NCI-H1092 (cell line): ENCODE measurements at places on chromosomes 5 and 9.
A peak's percentile ranks its signal among the peaks of the same experiment; 100 is the strongest.

GRCh38 chr5:137393196-137393993 is 105.7 kb downstream of the SPOCK1 start:
- DNase-seq, result no peak

GRCh38 chr5:140794595-140795258 is at the start of gene PCDHA2:
Gene PCDHA2, plus strand, starts transcription at chr5:140794852.
- DNase-seq, result no peak

GRCh38 chr9:107471552-107471951 is 18.0 kb downstream of the KLF4 start:
- DNase-seq, result no peak

- no peak for DNase-seq
These were observed 182.7 kb downstream of the OLFM1 start for GRCh38 chr9:135269912-135270830.

DNA sequence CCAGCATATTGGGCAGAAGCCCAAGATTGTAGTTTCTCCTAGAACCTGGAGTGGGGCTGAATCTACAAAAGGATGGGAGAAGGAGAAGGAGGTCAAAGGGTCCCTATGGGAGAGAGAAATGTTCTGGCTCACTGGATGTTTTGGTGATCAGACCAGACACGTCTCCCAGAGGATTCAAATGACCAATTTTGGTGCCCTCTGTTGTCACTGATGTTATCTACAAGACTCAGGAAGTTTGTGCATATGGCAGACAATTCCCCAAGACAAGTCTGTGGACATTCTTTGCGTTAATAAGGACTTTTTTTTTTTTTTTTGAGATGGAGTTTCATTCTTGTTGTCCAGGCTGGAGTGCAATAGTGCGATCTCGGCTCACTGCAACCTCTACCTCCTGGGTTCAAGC is 137.2 kb upstream of the SMARCA2 start:
- DNase-seq, result no peak

DNA sequence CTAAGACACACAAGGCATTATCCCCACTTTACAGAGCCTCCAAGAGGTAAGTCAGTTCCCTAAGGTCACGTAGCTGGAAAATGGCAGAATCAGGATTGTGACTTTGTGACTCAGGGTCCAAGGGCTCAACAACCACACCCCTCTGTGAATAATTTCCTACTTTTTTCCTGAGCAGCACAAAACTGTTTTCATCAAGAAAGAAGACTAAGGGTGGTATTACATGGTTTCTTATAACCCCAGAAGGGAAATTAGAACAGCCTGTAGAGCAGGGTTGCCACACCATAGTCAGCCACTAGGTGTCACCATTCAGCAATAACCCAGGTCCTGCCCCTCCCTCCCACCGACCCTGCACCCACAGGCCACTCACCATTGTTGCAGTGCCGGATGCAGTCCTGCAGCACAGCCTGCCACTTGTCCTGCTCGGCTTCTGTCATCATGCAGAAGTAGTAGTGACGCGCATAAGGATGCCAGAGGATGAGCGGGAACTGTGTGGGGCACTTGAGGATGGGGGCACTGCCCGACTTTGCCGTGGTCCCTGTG is 72.1 kb downstream of the LRSAM1 start:
- no peak for DNase-seq

- peak; percentile 11 for DNase-seq
These were observed 4.5 kb downstream of the ROR2 start for GRCh38 chr9:91945277-91946085.

DNA sequence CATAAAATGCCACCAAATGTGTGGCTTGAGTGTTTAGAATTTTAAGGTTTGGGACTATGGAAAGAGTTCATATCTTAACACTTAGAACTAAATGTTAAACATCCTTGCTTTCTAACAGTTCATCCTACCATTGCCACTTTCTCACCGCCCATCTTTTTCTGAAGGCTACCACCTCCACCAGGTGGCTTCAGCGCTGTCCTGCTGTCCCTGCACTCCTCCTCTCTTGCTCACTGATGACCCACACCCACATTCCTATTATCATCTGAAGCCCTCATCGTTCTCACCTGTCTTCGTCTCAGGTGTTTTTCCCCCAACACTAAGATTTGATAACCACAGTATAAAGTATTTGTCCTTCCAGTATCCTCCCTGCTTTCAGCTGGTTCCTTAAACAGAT is 7.4 kb downstream of the MEGF10 start:
- DNase-seq, result no peak

GRCh38 chr9:99732715-99733114 is 89.0 kb upstream of the NR4A3 start:
- DNase-seq, result no peak

- no peak for DNase-seq
These were observed 11.0 kb downstream of the LPCAT1 start for GRCh38 chr5:1512541-1513291.

GRCh38 chr9:135212961-135213360 is 125.5 kb downstream of the OLFM1 start:
- DNase-seq, result no peak

- no peak for DNase-seq
These were observed 44.8 kb upstream of the CLK4 start for GRCh38 chr5:178671602-178672144.

GRCh38 chr5:54226215-54226614 is 84.2 kb downstream of the ARL15 start:
- DNase-seq, result no peak

- DNase-seq, result no peak
These were observed 37.3 kb downstream of the INSYN2B start for GRCh38 chr5:169943026-169943425.

DNA sequence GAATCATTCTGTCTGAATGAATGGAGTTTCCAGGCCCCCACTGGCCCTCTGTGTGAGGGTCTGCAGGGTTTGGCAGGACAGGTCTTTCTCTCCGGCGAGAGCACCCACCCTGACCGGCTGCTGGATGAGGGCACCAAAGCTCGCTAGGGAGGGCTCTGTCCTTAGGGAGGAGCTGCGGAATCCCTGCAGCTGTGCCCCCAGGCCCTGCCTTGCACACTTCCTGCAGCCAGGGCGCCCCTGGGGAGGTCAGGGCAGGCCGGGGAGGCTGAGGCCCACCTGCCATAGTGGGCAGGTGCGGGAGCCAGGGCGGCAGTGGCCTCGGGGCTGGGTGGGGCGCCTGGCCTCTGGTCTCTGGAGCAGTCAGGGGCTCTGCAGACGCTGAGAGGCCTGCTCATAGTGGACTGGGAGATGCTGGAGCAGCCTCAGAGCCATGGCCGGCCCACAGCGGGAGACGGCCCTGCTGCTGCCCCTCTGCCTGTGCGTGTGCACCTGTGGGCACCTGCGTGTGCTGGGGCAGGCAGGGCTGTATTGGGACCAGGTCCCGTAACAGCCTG is 36.1 kb downstream of the EXOC3 start:
- DNase-seq, result no peak

DNA sequence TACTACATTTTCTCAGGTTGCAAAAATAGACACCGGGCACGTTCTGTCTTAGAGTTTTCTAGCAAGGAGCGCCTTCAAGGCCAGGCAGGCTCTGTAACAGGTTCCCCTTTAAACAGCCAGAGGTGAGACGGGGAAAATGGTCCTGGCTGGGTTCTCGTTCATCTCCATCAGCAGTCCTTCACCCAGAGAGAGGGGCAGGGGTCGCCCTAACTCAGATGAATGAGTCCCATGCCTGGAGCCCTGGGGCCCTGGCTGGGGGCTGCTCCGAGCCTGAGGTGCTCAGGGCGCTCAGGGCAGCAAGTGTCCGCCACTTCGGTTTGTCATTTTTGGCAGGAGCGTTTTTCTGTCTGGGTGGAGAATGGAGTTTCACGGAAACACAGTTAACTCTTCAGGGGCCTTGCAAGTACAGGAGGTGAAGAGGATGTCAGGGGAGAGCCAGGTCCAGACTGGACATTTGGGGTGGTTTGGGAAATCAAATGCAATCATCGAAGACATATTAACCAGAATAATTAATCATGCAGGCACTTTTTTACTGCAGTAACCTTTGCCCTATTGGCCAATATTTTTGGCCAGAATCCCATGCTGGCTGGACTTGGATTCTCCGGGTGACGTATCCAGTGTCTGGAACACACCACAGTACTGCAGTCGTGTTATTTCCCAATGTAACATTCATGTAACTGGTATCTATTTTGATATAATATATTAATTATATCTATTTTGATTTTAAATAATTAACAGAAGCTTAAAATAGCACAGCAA is 2.9 kb downstream of the NTNG2 start:
- DNase-seq, result no peak

GRCh38 chr5:175711472-175712312 is 53.8 kb downstream of the HRH2 start:
- no peak for DNase-seq

DNA sequence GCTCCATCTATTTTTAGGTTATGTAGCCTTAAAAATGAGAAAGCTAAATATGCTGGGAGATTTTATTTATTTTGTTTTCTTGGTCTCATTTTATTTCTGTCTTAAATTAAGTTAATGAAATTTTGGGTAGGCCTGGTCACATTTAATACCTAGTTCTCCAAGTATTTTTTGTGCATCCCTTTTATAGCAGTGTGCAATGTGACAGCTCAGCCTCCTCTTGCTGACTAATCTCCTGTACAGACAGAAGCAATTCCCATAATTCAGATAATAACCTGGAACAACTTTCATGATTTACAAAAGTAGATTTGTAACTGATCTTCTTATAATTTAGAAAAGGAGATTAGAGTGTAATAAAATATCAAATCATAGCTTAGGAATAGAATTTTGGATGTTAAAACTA is 403.9 kb downstream of the ADGRV1 start:
- no peak for DNase-seq

DNA sequence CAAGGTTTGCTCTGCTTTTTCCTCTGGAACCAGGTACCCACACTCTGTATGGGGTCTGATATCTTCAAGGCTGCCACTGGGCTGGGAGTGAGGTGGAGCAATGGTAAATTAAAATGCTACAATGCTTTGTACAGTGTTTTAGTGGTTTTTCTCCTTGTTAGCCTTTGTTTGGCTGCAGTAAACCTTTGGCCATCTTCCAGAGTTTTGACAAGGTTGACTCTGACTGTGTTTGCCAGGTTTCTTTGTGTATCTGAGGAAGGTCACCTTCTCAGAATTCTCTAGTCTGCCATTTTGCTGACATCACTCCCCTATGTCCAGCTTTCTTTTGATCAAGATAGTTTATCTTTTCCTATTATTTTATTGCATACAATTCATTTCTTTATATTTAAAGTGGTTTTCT is 11.2 kb downstream of the SPATA31D1 start:
- no peak for DNase-seq

- no peak for DNase-seq
These were observed 34.4 kb downstream of the RAD50 start for GRCh38 chr5:132591145-132591544.

- no peak for DNase-seq
These were observed 256.1 kb upstream of the SMARCA2 start for GRCh38 chr9:1759009-1759408.

- no peak for DNase-seq
These were observed 20.5 kb downstream of the ZBTB34 start for GRCh38 chr9:126880947-126881332.

GRCh38 chr9:120742951-120743416 is 28.7 kb upstream of the MEGF9 start:
- no peak for DNase-seq

DNA sequence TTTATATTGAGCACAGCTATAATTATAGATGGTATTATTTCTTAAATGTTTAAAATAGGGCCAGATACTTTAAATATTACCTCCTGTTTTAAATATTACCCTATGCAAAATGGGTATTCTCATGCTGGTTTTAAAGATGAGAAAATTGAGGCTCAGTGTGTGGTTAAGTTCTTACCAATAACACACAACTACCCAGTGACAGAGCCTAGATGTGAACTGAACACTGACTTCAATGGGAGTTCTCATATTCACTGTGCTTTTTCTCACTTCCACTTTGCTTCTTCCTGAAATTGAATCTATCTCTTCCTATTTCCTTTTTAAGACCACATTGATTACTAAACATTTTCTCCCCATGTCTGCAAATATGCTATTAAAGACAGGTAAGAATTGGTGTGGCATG is 135.8 kb upstream of the TUSC1 start:
- no peak for DNase-seq

GRCh38 chr5:11007269-11007870 is 246.3 kb upstream of the DAP start:
- DNase-seq, result no peak

GRCh38 chr9:121182989-121183388 is 18.7 kb downstream of the RAB14 start:
- no peak for DNase-seq

DNA sequence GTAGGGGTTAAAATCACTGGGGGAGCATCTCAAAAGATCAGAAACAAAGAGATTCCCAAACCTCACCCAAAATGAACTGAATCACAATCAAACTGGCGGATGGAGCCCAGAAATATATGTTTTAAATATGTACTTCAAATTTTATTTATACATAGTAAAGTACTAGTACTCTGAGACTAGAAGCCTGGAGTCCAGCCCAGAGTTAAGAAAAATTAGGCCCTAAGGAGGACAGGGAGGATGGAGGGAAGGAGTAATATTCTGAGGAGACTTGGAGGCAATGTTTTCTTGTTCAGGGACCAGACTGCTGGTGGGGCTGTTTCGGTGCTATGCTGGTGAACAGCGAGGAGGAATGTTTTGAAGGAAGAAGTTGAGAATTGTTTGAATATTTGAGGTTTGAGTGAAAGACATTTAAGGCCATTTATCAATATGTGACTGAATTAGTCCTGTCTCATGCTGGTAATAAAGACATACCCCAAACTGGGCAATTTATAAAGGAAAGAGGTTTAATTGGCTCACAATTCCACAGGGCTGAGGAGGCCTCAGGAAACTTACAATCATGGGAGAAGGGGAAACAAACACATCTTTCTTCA is 552.4 kb upstream of the DAB2 start:
- no peak for DNase-seq

DNA sequence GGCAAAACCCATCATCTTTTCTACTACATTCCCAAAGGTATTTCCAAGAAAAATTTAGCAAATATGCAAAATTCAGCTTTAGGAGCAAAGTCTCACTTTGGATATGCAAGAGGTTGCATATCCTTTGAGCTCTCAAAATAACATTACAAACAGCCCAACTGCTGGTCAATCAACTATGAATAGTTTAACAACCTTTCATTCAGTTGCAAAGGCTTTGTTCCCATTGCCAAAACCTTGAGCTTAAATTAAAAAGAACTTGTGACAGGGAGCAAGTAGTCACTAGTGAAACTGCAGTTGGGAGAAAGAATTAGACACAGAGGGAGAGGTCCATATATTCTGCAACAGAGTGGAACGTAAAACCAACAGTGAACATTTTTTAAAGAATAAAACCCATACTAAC is 8.8 kb downstream of the ZNF608 start:
- DNase-seq, result no peak

DNA sequence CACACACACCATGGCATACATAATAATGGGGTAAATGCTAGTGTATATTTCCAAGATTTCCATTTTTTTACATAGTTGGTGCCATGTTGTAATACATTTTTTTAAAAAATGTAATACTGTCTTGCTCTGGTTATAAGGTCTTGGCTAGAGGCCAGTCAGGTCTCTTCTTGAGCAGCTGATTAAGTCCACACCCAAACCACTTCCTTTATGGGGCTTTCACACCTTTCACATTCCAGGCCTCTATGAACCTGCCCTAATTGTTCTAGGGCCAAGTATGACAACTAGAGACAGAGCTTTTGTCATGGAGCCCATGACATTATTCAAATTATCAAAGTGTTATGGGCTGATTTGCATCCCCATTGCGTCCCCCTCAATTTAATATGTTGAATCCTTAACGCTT is 495.6 kb upstream of the CTNND2 start:
- no peak for DNase-seq

- DNase-seq, result no peak
These were observed 133.4 kb upstream of the SLC30A5 start for GRCh38 chr5:68960456-68960855.

- peak; percentile 25 for DNase-seq
These were observed 849 bp downstream of the RORB start for GRCh38 chr9:74497748-74498620.

GRCh38 chr5:14417792-14418765 is 163.5 kb upstream of the OTULINL start:
- DNase-seq, result no peak
